ENCODE measurements at places on chromosomes 5 and 9. TPM values are rescaled to one million over a fixed set of nuclear protein-coding genes. Genes with fewer than 3 reads are reported as not detected.

The FBXW5 gene
- total RNA-seq, result 92.3 TPM

The IL3 gene
- not detected for total RNA-seq

The ZNG1E gene
- 26.5 TPM for total RNA-seq

The AP3S1 gene
- 128 TPM for total RNA-seq

The IL5 gene
- not detected for total RNA-seq

The LMNB1 gene
- 47.9 TPM for total RNA-seq

The PTPN3 gene
- not detected for total RNA-seq

The PCDHB5 gene
- 0.36 TPM for total RNA-seq

GRCh38 chr9:135951889-135952663 is 9.1 kb downstream of the UBAC1 start:
- no peak for DNase-seq

- no peak for DNase-seq
Observed at GRCh38 chr5:91052977-91053740, 330.0 kb downstream of the ARRDC3 start.

DNA sequence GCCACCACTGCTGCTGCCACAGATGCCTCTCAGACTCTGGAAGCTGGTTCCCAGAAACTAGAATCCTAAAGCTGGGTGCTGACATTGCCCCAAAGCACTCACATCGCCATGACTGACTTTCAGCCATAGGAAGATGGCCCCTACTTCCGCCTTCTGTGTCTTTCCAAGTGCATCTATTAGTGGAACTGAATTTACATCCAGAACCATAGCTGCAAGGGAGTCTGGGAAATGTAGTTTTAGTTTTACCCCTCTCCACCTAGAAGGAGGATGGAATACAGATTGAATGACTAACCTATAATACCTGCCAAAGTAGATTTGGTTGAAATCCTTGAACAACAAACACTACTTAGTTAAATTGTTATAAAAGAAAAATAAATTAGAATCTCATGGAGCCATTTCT is 118.8 kb downstream of the RASGRF2 start:
- DNase-seq, result no peak

DNA sequence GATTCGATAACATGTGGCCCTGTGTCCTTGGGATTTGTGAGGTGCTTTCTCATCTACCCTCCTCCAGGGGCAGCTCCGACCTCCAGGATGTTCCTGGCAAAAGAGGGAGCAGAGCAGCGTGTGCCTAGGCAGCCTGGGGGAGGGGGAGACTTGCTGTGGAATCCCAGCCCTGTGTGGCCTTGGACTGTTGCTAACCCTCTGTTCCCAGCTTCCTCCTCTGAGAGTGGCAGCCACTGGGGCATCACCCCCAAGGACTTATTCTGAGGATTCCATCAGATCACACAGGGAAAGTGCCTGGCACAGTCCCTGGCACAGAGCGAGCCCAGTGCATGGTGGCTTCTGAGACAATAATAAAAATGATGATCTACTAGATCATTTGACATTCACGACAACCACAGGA is 265.1 kb upstream of the MVB12B start:
- no peak for DNase-seq

GRCh38 chr5:33180900-33181299 is 259.9 kb upstream of the TARS1 start:
- DNase-seq, result peak; percentile 49

DNA sequence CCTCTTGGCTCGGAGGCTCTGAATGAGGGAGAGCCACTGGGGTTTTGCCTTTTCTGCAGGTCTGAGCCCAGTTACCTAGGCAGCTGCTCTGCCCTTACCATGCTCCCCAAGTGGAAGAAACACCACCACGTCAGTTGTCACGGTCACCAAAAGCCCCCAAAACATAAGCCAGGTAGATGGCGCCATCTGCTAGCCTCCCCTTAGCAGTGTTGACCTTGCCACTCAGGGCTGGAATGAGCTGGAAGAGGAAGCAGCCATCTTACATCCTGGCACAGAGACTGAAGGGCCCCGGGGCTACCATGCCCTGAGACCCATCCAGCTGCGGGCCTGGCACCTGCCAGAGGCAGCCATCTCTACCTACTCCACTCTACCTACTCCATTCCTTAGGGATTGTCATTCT is 7.4 kb downstream of the ZER1 start:
- DNase-seq, result no peak

GRCh38 chr5:78841767-78842166 is 143.3 kb downstream of the ARSB start:
- no peak for DNase-seq

DNA sequence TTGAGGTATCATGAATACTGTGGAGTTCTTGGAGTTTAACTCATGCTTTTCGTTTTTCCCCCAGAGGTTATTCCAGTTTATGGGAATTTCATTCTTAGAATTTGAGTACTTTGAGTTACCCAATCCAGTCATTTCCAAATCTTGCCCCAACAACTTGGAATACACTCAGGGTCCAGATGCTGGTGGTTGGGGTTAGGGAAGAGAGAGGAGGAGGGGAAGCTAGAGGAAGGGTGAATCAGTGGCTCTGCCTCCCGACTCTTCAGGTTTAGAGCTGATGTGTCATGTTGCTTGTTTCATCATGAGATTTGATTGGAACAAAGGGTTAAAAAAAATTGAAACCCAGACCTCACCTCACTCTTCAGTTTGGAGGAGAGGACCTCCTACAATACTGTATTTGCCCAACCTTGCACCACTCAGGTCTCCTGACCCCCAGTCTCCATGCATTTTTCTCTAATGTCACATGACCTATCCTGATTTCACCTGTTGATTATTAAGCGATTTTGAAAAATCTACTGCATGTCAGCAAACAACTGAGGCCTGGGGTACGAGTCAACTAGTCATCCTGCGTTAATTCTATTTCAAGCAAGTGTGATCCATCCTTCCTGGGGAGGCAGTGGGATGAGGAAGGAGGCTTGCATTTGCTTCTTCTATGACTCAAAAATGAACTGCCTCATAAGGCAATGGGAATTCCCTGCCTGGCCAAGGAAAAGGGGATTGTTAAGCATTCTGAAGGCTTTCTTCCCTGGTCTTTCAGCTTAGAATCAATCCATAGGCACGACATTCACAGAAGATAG is 6.2 kb upstream of the SLC1A3 start:
- DNase-seq, result no peak

- no peak for DNase-seq
Observed at GRCh38 chr9:2041736-2042135, 26.6 kb downstream of the SMARCA2 start.

DNA sequence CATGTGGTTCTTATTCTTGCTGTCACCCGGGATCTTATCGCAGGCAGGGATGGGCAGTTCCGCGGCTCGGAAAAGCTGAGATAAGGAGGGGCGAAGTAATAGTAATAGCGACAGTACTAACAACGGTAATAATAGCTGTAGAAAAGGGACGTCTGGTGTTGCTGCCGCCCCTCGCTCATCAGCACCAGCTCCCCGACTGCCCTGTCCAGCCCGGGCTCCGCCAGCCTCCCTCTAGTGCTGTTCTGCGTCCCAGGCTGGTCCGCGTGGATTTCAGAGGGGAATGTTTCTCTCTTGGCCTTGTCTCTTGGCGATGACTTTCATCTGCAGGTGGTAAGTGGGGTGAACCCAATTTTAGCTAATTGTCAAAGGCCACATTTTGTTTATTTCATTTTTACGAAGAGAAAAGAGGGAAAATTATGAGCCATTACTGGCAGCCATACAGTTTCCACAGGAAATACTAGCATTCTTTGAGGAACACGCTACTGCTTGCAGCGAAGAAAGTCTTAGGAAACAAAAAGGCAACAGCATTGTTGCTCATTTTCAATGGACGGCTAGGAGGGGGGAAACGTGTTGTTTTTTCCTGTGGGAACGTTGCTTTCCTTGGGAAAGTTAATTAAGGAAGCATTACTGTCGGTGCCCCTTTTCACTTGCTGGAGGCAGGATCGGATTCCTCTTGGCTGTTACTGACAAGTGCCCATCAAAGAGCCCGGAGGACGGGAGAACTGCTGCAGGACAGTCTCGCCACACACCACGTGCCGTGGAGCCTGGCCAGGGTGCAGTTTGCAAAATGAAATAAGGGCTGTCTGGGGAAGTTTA is 762 bp downstream of the SNCAIP start:
- peak; percentile 29 for DNase-seq

- no peak for DNase-seq
Observed at GRCh38 chr5:36681711-36682110, 75.3 kb downstream of the SLC1A3 start.

- no peak for DNase-seq
Observed at GRCh38 chr5:98909363-98909762, 19.4 kb downstream of the CHD1 start.

- DNase-seq, result peak; percentile 94
Observed at GRCh38 chr9:115022760-115023434, 92.5 kb upstream of the TNFSF8 start.

- DNase-seq, result no peak
Observed at GRCh38 chr9:89471390-89471789, 26.5 kb downstream of the SEMA4D start.

DNA sequence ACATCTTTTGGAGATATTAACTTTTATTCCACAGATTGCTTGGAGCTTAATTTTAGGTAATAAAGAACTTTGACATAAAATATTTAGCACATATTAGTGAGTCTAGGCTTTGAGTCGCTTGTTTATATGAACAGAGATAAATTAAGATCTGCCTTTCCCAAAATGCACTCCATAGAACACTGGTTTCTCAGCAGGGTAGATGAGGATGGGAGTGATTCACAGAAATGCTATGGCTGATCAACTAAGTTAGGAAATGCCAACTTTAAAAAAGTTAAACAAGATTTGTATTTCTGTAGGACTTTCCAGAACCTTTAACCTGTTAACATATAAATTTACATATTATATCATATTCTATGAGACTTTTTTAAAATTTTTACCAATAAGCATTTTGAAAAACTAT is 65.2 kb downstream of the STARD4 start:
- DNase-seq, result no peak
